Iris pigment epithelial cell (primary cell): ENCODE measurements at places on chromosomes 7 and 10.

GRCh38 chr7:99679400-99680191, at the start of gene CYP3A5:
Gene CYP3A5, minus strand, starts transcription at chr7:99679996. Its CDS starts 100 bp downstream, at chr7:99679896.
- no peak for DNase-seq

GRCh38 chr7:74474271-74474865, 20.7 kb downstream of the GTF2IRD1 start:
- no peak for DNase-seq

DNA sequence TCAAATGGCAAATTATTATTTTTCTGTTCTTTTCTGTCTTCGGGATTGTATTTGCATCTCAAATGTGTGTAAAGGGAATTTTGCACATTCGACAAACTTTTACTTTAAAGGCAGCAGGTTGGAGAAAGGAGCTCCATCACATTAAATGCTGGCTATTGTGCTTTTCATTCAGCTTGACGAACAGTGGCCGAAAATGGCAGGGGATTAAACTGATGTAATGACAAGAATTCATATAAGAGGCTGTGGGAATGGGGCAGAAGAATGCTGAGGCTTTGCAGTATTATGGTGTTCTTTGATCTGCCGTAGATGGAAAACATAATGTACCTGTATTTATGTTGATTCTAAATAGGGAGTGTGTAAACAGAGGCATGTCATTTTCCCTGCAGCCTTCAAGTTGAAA, 376.0 kb downstream of the LRMDA start:
- no peak for DNase-seq

GRCh38 chr7:81430761-81431160, 339.1 kb downstream of the HGF start:
- no peak for DNase-seq

DNA sequence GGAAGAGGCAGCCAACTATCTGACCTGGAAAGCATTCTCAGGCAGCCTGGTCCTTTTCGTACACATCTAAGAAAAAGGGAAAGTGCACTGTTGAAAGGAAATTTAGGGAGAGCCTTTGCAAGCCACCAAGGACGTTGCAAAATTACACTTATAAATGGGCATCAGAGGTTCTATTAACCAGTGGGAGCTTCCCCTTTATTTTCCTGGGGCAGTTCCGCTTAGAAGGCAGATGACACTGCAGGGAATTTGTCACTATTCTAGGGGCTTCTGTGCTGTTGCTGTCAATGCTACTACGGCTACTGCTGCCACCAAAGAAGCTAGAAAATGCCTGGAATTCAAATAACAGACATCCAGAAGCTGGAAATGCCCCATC, 79.6 kb upstream of the AUTS2 start:
- DNase-seq, result no peak

DNA sequence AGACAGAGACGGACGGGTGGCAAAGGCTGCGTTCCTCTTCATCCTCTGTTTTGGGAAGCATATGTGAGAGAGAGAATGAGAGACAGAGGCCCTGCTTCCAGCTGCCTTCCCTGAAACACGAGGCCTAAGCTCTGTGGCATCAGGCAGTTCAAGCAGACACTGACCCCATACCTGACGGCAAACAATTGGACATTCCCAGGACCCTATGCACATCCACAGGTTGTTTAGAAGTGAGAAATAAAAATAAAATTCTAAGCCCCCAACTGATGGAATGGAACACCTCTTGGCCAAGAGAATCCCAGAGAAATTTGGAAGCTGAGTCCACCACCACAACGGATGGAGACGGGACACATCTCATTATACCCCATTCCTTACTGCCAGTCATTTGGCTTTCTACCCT, 105.3 kb downstream of the CPXM2 start:
- no peak for DNase-seq

- peak; percentile 80 for DNase-seq
Measured at GRCh38 chr10:124791547-124792348, at the start of gene EEF1AKMT2. Gene EEF1AKMT2, minus strand, starts transcription at chr10:124791887. Its CDS starts 54 bp downstream, at chr10:124791833.

GRCh38 chr10:16367621-16368292, 69.1 kb upstream of the PTER start:
- no peak for DNase-seq

- DNase-seq, result peak; percentile 16
Measured at GRCh38 chr7:155796381-155797261, 15.6 kb downstream of the SHH start.

- no peak for DNase-seq
Measured at GRCh38 chr7:152893801-152894294, 134.3 kb downstream of the ACTR3B start.

GRCh38 chr10:4141471-4141870, 356.5 kb upstream of the KLF6 start:
- DNase-seq, result peak; percentile 39

DNA sequence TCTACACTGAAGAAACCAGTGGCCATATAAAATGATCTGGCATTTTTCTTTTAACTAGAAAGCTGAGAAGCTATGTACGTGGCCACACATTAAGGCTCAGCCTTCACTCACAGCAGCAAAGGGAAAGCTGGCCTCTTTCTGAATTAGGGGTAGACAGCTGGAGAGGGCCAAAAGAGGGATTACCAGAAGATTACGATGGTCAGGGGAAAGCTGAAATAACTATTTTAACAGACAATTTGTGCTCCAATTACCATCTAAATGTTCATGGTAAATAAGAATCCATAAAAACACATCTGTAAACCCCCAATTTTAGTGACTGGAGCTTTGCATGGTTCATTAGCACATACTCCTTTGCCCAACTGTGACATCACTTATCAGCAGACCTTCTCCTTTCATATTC, 314.3 kb downstream of the HPSE2 start:
- DNase-seq, result no peak

DNA sequence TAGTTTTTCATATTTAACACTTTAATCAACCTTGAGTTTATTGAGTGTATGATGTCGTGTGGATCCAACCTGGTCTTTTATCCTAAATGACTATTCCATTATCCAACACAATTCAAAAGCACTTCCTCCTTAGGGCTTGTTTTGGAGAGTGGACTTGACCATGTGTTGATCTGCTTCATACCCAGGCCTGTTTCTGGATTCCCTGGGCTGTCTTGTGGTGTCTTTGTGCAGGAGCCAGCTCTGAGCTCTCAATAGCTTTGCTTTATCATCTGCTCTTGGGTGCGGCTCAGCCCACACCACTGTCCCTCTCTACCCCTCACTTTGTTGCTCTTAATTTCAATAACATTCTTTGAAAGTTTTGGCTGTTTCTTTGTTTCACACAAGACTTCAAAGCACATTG, 70.9 kb upstream of the CHST15 start:
- DNase-seq, result no peak

DNA sequence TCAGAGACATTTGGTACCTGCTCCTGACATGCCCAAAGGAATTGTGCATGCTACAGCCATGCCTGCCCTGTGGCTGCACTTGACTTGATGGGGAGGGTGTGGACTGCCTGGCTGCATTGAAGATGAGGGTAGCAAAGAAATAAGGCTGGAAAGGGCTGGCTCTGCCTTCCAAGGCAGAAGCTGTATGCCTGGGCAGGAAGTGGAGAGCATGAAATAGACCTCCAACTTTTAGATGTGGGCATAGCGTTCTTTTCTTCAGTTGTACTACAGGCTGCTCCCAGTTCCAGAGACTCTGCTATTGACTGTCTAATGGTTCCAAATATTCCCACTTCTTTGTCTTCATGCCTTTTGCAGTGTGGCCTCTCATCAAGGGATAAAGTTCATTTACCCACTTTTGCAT, 3.0 kb downstream of the C10orf120 start:
- DNase-seq, result no peak

DNA sequence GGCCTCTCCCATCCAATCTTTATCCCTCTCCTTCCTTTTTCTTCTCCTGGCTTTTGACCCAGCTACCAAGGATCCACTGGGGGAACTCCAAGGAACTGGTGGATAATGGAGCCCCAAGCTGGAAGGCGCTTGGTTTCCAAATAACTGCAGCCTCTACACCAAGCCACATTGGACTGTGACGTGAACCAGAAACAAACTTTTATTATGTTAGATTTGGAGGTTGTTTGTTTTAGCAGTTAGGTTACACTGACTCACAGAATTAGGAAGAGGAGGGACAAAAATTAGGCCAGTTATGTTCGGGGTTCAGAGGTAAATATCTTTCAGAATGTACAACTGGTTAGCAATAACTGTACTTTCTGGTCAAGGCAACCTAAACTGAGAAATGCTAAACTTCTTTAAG, 21.3 kb upstream of the ANK3 start:
- DNase-seq, result no peak

DNA sequence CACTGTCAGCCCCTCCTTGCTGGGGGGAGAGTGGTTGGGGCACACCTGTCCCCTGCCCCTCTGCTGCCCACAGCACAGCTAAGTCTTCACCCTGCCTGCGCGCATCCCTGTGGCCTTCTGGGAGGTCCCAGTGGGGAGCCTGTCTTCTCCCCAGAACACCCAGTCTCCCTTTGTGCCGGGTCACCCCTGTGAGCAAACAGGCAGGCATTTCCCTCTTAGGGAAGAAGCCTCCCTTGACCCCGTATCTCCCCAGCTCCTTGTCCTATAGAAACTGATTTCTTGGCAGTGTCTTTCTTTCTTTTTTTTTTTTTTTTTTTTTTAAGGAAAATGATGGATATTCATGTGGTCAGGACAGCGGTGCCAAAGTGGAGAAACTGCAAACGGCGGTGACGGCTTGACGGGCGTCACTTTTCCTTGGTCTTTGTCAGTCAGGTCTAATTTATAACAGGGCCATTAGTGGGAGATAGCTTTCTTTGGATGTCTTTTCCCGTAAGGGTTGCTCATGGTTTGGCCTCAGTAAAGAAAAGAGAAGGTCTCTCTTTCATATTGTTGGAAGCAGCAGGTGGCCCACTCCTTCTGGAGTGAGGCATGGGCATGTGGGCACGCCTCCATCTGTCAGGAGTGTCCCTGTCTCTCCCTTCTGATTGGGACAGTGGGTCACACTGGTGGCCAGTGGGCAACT, 115.3 kb downstream of the NKX6-2 start:
- DNase-seq, result peak; percentile 18

DNA sequence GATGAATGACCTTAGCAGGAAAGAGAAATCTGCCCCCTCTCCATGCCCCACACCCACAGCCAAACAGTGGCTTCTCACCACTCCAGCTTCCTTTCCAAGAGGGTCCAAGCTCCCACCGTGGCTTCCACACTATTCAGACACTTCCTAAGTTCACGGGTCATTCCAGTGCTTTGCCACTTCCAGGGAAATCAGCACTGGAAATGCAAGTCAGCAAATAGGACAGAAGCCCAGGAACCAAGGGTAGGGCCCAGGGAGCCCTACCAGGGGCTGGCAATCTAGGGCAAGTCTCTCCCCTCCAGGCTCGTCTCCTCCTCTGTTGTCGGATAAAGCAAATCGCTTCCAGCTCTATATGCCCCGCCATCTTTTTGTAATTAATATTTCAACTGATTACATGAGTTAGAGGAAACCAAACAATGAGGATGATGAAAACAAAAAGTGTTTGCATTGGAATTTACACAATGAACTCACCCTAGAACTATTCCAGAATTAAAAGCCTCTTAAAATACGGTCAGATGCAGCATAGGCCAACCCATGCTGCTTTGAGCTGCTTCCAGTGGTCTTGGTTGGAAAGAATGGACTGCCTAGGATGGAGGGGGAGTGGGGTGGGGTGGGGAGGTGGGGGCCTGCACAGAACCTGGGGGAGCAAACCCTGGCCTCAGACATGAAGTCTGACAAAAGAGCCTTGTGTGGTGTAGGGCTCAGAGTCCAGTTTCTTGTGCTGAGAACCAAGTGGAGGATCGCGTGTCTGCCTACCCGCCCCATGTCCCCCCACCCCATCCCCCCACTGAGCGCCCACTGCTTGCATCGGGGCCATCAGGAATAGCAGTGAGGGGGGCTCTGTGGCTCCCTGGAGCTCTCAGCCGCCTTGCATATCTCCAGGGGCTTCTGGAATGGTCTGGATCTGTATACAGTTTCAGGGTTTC, 74.6 kb upstream of the CPXM2 start:
- no peak for DNase-seq

DNA sequence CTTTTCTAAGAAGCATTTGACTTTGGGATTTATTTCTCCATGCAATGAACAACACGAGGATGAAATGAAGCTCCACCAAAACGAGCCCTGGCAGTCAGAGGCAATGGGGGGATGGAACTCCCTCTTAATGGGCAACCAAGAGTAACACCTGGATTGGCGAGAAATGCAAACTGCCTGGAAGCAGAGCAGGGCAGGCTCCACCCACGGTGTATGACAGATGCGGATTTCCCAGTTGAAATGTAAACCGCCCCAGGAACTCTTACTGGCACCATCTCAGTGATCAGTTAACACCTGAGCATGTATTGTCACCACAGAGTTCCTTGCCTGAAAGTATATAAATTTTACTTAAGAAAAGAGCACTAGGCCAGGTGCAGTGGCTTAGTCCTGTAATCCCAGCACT, 47.3 kb upstream of the AUTS2 start:
- no peak for DNase-seq
